Activated naive CD8-positive, alpha-beta T cell treated with anti-CD3 and anti-CD28 coated beads, Interleukin-2, amount 50 U/mL, for 24 hours (primary cell): ENCODE measurements at places on chromosomes 4 and X.

- DNase-seq = no peak
These were observed 645.8 kb upstream of the ATOH1 start for GRCh38 chr4:93182722-93183121.

GRCh38 chr4:152663203-152664066 is 16.4 kb downstream of the TMEM154 start:
- no peak for DNase-seq

DNA sequence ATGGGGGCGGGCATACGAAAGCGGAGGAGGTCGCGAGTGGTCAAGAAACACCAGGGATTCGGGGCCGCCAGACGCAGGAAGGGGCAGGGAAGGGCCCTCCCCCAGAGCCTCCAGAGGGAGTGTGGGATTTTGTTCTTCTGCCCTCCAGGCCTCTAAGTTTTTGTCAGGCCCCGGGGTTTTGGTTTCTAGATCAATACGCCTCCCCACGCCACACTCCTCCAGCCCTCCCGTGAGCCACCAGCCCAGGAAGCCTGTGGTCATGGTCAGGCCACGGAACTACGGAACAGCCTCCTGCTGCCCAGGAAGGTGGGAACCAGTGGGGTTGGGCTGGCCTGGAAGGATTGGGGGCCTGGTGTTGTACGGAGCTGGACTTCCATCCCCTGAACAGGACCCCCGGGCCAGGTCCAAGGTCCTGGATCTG is 38.4 kb downstream of the CPLX1 start:
- DNase-seq = no peak

DNA sequence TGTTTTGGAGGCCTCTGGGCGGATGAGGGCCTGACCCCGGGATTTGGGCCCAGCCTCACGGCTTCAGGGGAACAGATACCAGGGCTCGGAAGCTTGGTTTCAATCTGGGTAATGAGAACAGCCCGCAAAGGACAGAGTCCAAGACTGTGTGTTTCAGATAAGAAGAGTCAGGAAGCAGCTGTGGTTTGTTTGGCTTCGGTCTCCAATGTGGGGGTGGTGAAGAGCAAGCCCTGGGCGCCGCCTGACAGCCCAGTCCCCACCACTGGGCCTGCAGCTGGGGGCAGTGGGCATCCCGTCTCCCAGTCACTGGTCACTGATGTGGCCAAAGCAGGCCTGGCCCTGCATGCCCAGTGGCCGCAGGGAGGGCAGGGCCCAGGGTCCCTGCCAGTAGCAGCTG is 9.1 kb downstream of the WFS1 start:
- peak; percentile 2 for DNase-seq

DNA sequence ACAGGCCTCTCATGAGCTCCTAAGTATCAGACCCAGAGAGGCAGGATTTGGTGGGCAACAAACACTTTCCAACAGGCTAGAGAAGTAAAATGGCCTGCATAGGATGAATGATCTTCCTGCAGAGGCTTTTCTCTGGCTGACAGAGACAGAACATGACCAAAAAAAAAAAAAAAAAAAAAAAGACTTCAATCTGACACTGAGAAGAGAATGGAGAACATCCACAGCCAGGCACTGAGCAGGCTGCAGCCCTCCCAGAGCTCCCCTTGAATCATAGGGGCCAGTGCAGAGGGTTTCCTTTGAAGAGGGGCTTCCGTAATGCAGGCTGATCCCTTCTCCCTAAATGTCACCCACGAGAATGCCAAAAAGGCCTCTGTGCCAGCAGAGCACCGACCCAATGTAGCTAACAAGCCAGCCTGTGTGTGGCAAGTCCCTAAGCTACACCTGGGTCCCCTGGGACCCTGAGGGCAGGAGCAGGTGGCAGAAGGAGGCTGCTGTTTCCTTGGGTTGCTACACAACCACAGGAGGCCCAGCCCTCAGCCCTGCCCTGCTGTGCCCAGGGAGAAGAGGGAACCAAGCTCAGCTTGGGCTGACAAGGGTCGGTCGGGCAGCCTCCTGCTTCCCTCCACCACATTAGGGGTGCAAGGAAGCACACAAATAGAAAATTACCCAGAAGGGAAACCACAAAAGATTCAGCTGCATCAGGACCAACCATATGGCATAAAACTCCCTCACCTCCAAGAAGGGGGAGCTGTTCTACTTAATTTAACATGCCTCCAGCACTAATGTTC is 55.6 kb downstream of the MAP7D2 start:
- peak; percentile 3 for DNase-seq

DNA sequence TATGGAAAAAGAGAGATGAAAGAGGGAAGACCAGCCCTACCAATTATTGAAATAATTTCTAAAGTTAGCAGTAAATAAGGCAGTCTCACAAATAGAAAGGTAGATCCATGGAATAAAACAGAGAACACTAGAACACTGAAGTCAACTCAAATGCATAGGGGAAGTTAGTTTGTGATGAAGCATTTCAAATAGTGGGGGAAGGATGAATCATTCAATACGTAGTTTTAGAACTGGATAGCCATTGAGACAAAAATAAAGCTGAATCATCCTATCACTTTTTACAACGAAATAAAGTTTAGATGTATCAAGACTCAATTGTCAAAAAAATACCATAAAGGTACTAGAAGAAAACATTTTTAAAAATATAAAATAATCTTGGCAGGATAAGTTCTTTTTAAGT is 143.2 kb upstream of the DGKK start:
- no peak for DNase-seq

- DNase-seq = no peak
These were observed 293.2 kb upstream of the SLC7A11 start for GRCh38 chr4:138535316-138535715.

DNA sequence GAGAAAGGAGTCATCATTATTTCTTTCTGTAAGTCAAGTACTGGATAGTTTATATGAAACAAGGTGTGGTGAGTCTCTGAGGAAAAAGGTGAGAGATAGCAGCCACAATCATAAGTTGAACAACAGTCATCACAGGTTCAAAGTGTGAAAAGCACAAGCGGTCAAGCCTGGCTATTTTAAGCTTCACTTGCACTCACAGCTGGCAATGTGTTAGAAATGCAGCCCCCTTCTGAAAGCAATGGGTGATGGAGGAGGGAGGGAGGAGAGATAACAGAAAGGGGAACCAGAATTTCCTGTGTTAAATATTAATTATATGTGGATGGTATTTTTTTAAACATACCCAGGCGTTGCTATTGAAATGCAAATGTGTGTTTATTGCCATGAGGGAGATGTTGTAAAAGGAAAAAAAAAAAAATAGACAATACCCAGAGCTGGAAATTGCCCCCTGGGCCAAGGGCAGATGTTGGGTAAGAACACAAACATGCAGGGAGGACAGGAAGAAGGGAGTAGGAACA is 26.9 kb upstream of the BMP3 start:
- DNase-seq = no peak

DNA sequence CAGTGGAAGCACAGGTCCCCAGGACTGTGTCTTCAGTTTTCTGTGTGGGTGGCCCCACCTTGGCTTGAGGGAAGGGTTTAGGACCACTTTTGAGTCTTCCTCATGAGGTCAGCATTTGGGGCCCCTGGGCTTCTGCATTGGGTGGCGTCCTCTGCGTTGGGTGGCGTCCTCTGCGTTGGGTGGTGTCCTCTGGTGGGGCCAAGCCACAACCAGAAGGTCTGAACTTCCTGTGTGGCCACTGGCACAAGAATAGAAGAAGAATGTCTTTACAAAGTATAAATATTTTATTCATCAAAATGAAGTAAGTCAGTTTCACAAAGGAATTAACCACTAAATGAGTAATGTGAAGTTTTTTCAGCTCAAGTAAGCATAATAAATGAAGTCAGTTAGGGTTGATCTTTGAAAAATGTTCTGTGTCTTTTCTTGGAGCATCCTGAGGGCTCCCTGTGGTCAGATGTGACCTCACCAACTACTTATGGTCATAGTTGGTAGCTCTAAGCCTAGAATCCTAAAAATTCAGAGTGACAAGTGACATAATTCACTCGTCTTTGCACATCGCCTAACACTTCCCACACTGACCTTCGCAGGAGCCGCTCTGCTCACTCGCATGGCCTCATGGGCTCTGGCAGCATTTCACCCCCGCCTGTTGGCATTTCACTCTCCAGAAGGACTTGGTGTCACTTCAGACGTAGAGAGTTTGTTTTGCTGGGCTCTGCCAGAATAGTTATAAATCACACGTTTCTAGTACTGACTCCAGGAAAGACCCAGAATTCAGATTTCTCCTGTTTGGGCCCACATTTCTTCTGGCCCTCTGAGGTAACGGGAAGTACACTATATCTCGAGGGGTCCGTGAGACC is 39.0 kb upstream of the HGFAC start:
- DNase-seq = no peak

DNA sequence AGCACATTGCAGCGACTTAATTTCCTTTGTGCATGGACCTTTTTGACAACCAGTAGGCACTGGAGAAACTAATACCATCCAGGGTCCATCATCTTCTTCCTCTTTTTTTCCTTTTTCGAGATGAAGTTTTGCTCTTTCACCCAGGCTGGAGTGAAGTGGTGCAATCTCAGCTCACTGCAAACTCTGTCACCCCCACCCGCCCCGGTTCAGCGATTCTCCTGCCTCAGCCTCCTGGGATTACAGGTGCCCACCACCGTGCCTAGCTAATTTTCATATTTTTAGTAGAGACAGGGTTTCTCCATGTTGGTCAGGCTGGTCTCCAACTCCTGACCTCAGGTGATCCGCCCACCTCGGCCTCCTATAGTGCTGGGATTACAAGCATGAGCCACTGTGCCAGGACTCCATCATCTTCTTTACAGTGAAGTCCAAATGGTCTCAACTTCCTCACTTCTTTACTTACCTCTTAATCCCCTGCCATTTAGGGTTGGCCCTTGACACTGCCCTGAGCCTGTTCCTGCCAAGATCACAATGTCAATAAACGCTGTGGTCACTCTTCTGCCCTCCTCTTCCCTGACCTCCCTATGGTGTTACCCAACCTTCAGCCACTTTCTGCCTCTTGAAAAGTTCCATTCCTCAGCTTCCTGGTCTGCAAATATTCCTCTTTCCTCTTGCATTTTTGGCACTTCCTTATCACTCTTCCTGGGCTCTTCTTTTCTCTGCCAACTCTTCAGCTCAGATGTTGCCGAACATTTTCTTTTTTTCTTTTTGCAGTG is 119.8 kb upstream of the SLC34A2 start:
- DNase-seq = no peak

DNA sequence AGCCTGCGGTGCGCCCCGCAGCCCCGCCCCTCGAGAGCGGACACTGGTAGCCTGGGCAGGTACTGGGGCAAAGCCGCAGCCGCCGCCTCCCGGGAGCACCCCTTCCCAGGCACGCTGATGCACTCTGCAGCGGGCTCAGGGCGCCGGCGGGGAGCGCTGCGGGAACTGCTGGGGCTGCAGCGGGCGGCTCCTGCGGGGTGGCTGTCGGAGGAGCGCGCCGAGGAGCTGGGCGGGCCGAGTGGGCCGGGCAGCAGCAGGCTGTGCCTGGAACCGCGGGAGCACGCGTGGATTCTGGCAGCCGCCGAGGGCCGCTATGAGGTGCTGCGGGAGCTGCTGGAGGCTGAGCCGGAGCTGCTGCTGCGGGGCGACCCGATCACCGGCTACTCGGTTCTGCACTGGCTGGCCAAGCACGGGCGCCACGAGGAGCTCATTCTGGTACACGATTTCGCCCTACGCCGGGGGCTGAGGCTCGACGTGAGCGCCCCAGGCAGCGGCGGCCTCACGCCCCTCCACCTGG is 401 bp downstream of the SOWAHD start:
- DNase-seq = peak; percentile 26

DNA sequence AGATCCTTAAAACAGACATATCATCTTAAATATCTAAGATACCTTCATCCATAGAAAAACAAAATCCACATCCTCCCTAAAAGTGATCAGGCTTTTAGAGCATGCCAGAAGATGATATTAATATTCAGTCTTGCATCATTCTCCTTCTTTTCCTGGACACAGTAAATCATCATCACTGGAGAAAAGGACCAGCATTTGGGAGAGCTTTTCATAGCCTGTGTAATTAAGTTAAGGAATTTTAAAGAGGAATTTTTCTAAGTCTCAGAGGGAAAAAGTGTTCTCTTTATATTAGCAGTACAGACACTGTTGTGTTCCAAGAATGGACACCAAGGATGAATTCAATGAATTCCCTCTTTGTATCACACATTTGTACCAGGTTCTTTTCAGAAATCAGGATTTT is 696 bp downstream of the SCRG1 start:
- no peak for DNase-seq

DNA sequence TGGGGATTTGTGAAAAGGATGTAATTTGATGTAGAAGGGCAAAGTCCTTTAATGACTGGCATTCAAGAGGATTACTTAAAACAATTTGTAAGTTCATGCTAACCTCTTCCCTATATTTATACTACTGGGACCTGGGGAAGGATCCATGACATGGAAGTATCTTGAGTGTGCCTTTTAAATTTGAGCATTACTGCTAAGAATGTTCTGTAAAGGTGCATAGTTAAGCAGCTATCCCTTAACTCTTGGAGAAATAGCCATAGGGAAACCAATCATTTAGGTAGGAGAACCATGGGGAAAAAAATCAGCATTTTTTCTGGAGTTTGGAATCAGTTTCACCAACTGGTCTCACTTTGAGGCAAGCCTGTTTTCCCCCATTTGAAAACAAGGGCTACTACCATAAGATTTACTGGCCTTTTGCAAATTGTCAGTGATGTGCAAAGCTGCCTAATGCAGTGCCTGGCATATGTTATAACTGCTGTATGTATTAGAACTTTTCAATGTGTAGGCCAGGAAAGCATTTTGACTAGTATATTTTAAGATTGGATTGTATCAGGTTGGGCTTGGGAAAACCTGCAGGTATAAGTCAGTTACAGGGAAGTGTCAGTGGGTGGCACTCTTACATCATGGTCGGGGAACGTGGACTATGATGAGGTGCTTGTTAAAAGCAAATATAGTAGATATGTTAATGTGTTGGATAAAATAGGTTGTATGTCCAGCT is 72.1 kb downstream of the PRSS12 start:
- DNase-seq = peak; percentile 23

DNA sequence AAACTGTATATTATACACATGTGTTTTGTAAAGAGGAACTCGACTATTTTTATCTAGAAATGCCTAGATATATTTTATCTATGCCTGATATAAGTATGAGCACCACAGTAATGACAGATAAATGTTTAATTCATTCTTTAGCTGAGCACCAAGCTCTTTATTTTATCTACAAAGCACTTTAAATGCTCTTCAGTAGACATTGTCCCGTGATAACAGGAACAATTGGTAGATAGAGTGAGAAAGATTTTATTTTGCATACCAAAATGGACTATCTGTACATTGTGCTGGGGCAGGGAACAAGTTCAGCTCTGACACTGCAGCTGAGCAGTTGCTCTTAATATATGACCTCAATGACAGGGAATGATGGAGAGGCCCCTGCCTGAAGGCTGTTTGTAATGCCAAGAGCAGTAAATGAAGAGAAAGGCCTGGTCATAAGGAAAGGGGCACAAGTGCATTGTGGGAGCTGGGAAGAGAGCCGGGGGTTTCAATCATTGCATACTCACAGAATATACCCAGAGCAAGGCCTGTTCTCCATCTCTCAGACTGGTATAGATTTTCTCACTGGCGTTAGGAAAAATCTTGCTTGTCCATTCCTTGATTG is 57.3 kb downstream of the SEPTIN11 start:
- DNase-seq = no peak
